Effector CD4-positive, alpha-beta T cell (primary cell): ENCODE measurements at places on chromosomes 3 and 15.

DNA sequence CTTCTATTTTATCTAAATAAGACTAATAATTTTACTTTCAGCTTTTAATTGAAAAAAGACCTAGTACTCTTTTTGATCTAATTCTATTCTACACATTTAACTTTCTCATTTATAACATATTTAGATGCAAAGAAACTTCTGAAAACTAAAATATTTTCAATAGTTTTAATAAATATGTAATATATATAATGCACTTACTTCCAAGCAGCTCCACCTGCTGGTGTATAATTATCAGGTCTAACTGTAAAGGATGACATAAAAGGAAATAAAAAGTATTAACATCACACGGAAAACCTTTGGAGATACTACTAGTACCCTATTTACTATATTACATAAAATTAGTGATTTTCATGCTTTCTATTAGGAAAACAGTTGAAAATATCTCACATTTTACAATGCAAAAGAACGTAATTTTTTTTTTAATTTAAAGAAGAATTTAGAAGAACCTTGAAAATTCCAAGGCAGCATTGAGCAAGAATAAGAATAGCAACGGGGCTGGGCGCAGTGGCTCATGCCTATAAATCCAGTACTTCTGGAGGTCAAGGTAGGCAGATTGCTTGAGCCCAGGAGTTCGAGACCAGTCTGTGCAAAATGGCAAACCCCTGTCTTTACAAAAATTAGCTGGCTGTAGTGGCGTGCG, 10.2 kb downstream of the PLSCR5 start:
- DNase-seq: no peak

DNA sequence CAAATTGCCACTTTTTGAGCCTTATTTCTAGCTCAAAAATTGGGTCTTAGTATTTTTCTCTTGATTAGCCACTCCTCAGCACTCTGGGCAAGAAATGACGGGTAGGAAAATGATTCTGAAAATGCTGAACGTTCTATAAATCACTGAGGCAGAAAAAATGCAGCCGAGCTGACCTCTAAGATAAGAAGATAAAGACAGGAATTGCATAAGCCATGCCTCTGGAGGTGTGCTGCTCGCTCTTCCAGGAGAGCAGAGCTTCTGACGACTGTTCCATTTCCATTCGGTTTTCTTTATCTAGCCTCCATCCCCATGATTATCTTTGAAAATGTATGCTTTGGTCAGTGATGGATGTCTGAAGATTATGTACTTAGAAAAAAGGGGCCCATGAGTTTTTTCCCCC, 558.8 kb upstream of the ADAMTS9 start:
- DNase-seq: no peak

- no peak for DNase-seq
These were observed 384.2 kb downstream of the CGGBP1 start for GRCh38 chr3:87674397-87675161.

- no peak for DNase-seq
These were observed 132.8 kb downstream of the OSBPL10 start for GRCh38 chr3:31848163-31848818.

GRCh38 chr3:187807086-187807862, 62.0 kb upstream of the BCL6 start:
- DNase-seq: no peak

GRCh38 chr15:39453620-39454019, 127.3 kb upstream of the THBS1 start:
- no peak for DNase-seq

- DNase-seq: no peak
These were observed 103.8 kb downstream of the GALK2 start for GRCh38 chr15:49273734-49274318.

DNA sequence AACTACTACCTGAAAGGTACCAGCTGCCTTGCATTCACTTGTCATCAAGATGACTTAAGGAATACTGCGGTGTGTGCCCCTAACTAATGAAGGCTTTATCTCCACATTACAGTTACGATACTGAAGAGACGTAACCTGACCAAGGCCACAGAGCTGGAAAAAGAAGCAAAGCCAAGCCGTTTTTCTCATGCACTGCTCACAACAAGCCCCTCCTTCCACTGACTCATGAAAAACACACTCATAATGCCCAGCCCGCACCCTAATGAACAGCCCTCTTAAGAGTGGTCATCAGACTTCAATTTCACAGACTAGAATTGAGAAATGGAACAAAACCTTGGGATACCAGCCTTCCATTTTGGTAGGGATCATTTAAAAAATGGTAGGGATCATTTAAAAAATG, 11.6 kb downstream of the PSMD6 start:
- DNase-seq: no peak

DNA sequence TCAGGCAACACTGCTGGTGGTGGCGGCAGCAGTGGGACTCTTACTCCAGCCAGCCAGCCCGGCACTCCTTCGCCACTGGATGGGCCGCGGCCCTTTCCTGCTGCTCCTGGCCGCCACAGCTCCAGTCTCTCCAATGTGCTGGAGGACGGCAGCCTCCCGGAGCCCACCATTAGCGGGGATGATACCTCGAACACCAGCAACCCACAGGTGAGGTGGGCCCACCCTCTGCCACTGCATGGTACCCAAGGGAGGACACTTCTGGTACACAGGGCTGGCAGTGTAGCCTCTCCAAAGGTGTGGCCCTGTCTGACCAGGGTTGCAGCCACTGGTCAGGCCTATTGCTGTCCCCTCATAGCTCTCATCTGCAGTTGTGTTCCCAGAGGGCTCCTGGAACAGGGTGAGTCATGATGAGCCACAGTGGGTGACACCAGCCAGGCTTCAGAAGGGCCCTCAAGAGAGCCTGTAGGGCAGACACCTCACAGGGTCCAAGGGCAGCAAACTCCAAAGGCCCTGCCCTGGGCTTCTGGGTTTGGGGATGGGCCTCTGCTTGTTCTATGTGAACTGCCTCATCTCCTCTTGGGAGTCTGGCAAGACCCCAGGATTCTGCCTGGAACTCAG, 20.8 kb downstream of the NBEAL2 start:
- DNase-seq: no peak

GRCh38 chr15:80480909-80481308, 76.7 kb downstream of the ARNT2 start:
- no peak for DNase-seq

DNA sequence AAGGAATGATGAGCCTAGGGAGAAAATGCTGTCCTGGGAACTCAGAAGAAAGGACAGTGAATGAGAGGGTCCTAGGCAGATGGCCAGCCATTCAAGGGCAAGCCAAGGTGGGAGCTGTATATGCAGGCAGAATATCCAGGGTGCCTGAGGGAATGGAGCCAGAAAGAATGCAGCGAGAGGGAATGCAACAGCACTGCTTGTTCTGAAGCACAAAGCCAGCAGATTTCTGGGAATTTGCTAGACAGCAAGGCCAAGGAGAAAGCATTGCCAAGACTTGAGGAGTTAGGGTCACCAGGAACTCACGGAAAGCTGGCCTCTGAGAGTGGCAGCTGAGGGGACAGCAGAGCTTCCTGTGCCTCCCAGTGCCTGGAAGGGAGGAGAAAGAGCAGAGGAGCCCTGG, 200.6 kb downstream of the MYRIP start:
- no peak for DNase-seq

DNA sequence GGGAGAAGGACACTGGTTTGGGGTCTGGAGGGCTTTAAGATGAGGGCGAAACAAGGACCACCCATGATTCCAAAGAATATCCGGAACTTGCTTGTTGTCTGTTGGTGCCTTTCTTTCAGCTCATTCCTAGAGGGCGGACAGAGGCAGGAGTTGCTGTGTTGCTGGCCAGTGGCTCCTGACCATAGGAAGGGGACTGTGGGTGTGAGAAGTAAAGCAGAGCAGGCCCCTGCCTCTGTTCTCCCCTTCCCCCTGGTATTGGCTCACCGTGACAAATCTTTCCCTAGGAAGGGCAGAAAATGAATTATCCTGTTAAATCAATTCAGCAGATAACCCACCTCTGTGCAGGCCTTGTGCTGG, 89.1 kb downstream of the LIPC start:
- no peak for DNase-seq

- no peak for DNase-seq
These were observed 94.4 kb downstream of the ST6GAL1 start for GRCh38 chr3:187024536-187025226.

GRCh38 chr3:15356176-15356575, 23.8 kb upstream of the SH3BP5 start:
- no peak for DNase-seq

DNA sequence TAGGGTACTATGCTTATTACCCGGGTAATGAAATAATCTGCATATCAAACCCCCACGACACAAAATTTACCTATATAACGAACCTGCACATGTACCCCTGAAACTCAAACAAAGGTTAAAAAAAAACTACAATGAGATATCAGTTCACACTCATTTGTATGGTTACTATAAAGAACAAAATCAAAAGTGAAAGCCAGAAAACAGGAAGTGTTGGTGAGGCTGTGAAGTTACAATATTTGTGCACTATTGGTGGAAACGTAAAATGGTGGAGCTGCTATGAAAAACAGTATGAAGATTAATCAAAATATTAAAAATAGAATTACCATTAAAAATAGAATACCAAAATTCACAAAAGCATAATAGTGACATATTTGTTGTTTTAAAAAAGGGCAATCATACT, 128.9 kb downstream of the ZIC1 start:
- DNase-seq: no peak

DNA sequence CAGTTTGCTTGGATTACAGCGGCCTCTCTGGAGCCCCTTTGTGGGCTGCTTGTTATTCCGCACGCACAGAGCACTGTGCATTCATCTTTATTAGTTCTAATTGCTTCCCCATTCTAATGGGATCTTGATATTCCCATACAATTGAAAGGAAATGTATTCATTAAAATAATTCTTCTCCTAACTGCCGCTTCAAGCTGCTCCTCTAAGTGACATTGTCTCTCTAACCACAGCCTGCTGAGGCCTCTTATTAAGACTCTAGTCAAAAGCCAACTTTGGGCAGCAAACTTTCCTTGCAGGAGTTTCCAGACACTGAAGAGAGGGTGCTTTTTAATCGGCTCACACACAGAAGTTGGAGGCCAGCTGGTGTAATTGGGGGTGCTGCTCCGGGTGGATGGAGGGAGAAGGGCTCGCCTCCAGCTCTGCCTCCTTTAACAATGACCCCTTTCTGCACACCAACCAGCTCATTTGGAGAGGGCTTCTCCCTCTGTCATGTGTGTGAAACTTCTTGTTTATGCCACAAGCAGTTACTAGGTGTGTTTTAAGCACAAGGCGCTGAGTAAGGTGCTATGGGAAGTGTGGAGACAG, 5.6 kb upstream of the MAGEF1 start:
- DNase-seq: no peak

DNA sequence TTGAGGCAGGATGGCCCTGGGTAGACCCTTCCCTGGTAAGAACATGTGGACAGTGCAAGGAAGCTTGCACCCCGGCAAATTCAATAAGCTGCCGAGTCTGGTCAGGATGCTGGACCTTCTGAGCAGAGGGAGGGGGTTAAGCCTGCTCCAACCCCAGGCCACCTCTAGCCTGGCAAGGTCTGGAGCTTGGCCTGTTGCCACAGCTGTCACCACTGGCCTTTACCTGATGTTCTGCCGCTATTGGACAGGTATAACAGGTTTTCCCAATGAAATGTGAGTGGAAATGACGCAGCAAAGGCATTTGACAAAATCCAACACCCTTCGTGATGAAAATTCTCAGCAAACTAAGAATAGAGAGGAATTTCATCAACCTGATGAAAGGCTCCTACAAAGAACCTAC, 699 bp upstream of the MESP1 start:
- no peak for DNase-seq

DNA sequence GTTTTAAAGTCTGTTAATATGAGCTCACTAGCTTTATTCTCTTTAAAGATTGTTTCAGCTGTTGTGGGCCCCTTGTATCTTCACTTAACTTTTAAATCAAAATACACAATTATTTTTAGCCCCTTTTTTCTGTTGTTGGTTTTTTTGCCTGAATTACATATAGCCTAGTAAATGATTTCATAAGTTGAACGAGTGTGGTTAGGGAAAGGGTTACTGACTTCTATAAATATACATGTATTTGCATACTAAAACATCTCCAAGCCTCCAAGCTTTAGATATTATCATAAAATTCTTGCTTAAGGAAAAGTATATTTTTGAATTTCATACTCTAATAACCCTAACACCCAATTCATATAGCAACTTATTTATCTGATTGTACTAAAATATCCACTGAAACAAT, 73.2 kb upstream of the ARL6 start:
- DNase-seq: no peak

GRCh38 chr3:171358881-171359198, 101.4 kb downstream of the TNIK start:
- DNase-seq: no peak

DNA sequence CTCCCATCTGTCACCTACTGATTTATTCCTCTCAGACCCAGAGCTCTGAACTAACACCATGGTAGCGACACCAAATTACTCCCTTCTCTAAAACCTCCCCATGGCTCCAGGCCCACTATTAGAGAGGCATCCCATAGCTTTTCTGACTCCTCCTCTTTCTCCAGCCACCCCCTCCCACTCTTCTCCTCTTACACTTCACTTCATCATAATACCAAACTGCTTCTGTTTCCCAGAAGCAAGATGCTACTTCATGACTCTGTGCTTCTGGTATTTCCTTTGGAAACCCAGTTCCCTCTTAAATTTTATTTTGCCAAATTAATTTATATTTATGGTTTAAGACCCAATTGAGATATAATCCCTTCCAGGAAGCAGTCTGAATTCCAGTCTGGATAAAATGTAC, 465.1 kb upstream of the PDZRN3 start:
- no peak for DNase-seq

DNA sequence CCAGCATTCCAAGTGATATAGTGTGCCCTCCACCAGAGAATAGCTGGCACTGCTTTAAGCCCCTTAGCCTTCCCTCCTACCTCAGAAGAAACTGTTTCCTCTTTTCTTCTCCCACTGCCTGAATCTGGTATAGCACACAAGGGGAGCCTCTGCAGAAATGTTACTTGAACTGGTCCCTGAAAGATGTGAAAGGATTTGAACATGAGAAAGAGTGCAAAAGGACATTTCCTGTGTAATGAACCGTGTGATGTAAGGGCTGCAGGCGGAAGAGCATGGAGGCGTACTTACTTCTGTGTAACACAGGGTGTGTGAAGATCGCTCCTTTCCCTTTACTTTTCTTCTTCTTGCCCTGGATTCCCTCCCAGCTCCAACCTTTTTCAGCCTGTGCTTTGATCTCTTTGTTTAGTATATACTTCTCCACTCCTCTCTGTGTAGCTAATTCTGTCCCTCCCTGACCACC, 8.4 kb downstream of the TMOD3 start:
- DNase-seq: no peak

- no peak for DNase-seq
These were observed 49.4 kb upstream of the SYNPR start for GRCh38 chr3:63228677-63229076.

DNA sequence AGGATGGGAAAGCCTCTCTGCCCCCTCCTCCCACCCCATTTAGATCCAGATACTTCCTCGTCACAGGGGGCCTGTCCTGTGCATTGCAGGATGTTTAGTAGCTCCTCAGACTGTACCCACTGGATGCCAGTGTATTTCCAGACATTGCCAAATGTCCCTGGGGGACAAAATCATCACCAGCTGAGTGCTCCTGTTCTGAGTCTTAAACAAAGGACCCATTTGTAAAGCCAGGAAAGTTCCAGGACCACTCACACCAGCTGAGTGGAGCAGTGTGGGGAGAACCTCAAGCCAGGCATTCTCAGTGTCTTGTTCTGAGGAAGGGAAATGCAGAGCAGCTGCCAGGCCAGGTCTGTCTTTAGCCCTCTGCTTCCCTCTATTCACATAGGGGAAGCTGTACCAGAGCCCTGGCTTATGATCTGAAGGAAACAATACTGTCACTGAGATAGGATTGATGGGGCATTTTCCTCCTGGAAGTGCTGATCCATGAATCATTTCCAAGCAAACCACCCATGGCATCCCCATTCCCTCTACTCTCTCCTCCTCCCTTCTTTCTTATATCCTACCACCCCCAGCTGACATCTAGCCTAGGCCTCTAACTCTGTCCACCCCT, 67.4 kb upstream of the MEX3B start:
- DNase-seq: no peak
